Fibroblast of gingiva (primary cell): ENCODE measurements at places on chromosomes 13 and 19.

DNA sequence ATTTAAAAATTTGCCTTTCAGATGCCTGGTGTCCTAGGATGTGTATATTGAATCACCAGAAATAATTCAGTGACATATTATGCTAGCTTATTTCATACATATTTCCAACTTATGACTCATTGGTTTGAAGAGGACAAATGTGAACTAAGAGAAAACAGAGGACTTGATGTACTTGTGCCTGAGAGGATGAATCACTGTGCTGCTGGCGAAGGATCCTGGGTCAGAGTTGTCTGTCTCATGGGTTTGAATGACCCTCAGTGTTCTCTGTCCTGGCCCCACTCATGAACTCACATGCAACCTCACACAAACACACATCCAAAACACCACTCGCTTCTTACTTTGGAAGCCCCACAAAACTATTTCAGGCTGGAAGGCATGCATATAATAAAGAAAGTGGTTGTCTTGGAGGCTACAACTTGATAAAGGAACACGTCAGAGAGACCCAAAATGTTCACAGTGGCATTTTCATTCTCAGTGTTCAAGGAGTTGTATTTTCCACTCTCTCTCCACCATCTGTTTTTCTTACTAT is 129.0 kb upstream of the SPRY2 start:
- DNase-seq: peak; percentile 98

GRCh38 chr13:40189426-40189825 is 477.0 kb downstream of the FOXO1 start:
- DNase-seq: no peak

DNA sequence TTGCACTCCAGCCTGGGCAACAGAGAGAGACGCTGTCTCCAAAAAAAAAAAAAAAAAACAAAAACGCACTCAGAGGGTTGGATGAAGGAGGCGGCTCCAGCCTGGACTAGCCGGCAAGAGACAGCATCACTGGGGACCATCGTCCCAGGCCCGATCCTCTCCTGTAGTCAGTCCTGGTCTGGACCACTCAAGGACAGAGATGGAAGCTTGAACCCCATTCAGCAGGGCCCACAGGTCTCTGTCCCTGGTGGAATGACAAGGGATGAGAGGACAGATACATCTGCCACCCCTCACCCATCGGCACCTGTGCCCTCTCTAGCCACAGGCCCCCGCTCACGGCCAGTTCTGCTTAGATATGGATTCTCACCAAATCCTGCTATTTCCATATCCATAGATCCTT is 14.0 kb downstream of the ADGRE5 start:
- no peak for DNase-seq

DNA sequence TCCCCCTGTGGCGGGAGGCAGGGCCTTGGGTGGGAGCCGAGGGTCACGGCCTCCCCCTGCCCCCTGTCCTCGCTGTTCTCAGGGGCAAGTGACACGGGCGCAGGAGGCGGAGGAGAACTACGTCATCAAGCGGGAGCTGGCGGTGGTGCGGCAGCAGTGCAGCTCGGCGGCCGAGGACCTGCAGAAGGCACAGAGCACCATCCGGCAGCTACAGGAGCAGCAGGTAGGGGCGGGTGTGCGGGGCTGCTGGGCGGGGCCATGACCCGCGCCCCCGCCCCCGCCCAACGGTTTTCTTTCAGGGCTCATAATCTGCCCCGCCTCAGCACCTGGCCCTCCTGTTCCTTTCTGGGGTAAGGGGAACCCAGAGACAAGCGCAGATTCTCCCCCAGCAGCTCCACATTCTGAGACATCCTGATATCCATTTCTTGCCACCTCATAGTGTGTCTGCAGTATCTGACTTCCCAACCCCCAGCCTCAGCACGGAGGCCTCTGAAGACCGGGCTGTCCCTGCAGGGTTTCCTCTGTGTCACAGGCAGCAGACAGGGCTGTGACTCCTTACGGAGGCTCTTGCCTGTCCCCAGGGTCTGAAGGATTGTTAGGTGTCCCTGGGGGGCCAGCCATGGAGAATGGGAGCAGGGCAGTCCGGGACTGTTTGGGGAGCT is 15.9 kb downstream of the PRR36 start:
- DNase-seq: no peak

DNA sequence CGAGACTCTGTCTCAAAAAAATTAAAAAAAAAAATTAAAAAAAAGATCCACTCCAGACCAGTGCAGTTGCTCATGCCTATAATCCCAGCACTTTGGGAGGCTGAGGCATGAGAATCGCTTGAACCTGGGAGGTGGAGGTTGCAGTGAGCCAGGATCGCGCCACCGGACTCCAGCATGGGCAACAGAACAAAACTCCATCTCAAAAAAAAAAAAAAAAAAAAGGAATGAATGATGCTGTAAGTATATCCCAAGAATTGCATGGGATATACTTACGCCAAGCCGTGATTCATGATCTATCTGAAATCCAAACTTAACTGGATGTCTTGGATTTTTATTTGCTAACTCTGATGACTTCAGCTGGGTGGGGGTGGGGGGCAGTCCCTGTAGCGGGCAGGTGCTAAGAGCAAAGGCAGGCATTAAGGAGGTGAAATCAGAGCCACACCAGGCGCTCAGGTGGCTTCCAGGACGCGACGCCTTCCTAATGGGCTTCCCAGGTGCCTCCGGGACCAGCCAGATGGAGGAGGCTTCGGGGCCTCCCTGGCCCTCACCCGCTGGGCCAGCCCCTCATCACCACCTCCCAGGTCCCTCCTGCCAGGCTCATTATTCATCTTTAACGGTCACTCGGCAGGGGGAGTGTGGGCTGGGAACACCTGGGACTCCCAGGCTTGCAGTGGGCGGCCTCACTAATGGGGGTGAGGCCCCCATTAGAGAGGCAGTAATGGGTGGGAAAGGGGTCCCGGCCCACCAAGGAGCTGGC is 11.4 kb upstream of the FUT5 start:
- DNase-seq: no peak

DNA sequence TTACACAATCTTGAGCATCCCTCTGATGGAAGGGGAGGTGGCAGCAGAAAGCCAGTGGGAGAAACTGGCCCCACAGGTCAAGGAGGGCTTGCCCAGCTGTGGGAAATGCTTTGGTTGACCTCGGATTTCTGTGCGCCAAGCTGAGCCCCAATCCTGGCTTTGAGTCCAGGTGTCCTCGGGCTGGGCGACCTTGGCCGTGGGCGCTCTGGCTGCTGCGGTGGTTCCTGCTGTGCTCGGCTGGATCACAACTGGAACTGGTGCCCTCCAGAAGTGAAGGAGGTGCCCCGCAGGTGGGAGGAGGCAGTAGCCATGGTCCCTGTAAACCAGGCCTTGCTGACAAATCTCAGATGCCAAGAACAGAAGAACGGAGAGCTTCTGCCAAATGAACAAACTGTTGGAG is 56.4 kb downstream of the ZNF676 start:
- DNase-seq: no peak

- DNase-seq: no peak
These were observed 104.6 kb upstream of the VSTM2B start for GRCh38 chr19:29421196-29421545.
